ENCODE measurements at places on chromosomes 2 and 18.

DNA sequence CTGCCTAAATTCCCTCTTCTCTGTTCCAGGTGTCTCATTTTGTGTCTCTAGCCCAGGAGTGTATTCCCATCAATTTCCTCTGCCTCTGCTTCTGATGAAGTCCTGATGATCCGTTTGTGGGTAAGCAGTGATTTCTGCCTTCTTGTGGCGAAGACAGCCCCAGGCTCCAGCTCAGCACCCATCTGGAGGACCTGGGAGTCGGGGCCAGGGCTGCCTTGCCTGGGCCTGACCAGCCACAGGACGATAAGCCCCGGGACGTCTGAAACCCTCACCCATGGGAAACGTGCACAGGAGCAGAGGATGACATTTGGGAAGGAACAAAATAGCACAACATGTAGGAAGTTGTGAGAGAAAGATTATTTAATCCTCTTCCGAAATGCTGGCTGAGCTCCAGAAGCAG, 206.9 kb downstream of the FBXO15 start:
- DNase-seq = no peak

DNA sequence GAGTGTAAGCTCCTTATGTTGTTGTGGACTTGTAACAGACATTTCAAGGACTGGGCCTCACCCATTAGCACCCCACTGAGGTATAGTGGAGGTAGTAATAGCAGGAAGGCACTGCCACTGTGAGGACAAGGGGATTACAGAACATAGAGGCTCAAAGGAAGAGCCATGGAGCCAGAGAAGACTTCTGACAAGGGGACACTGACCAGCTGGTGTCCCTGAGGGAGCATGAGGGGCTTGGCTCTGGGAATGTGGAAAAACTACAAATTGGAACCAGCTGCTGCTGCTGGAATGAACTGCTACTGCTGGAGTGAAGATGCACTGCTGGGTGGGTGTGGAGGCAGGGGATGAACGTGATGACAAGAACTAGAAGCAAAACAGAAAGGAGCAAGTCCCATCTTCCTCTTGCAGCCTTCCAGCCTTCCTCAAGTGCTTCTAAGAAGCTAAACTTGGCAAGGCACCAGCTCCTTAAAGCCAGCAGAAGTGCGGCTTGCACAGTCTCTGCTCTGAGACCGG, 167.3 kb upstream of the NOSTRIN start:
- no peak for DNase-seq

DNA sequence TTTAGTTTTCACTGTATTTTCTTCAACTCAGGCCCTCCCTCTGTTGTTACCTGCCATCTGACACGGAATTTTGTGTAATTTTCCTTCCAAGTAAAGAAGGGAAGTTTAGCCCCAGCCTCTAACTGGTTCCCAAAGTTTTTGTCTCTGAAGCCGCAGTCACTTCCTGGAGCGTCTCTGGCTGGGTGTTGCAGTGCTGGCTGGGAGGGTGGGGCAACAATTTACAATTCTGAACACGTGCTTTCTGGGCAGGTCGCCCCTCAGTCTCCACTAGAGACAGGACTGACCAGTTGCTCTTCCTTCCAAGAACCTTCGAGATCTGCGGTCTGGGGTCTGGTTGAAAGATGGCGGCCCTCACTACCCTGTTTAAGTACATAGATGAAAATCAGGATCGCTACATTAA, 3.5 kb downstream of the CNDP2 start:
- DNase-seq = peak; percentile 52

GRCh38 chr2:51224790-51225189, 192.9 kb upstream of the NRXN1 start:
- DNase-seq = no peak

DNA sequence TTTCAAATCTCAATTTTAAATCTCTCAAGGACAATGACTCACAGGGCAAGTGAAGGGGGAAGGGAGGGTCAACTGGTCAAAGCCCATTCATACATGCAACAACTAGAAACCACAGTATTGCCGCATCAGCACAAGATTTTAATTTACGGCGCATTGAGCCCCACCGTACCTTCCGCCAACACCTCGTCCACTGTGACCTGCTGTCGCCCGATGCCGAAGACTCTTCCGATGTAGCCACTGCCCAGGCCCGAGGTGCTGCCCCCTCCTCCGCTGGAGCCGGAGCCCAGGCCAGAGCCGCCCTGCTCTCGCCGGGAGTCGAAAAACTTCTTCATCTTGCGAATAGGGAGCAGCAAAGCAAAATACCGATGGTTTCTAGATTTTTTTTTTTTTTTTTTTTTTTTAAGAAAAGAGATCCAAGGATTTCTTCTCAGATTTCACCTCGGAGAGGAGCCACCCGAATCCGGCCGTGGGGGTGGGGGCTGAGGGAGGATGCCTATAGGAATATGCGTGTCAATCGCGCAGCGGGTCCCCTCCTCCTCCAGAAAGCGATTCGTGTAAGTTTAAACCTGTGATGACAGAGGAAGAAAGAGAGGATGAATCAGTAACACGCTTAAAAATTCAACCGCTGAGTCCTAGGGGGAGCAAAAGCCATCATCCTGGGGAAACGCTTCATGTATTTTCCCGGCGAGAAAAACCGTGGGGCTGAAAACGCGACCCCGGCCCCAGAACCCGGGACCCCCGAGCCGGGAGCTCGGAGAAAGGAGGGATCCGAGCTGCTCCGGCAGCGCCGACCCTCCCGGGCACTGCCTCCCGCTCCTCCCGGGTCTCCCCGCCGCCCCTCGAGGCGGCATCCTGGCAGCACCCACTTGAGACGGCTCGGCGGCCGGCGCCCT, 584 bp downstream of the AAK1 start:
- peak; percentile 49 for DNase-seq

- no peak for DNase-seq
These were observed 456.0 kb downstream of the FBXO15 start for GRCh38 chr18:73691624-73692023.

DNA sequence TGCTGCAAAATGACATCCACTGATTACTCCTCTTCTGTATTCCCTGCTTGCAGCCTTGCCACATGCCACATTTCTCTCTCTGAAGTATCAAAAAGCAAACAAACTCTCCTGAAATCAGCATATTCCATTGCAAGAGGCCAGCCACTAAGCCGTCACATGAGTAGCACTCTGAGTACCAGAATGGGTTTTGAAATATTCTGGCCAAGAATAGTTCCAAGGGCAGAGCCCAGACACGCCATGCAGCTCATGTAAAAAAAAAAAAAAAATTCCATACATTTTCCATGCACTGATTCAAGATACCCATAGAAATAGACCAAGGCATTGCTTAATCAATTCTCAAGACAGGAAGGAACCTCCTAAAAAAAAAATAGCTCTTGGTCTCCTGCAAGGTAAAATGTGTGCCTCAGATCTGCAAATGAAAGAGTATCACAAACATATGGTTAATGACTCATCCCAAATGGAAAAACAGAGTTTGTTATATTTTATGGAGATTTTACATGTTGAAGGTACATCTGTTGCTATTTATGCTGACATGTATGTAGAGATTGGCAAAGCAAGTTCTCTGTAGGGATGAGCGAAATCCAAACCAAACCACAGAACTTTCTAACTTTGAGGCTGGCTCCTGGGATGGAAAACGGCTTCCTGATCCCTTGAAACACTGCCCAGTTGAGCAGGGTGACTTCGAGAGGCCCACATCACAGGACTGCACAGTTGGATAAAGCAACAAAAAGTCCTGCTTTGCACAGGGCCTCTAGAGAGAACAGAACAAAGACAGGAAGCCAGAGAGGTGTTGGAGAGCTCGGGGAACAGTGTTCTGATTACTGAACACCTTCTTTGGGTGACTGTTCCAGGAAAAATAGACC, 346.2 kb downstream of the ZNF521 start:
- DNase-seq = no peak

DNA sequence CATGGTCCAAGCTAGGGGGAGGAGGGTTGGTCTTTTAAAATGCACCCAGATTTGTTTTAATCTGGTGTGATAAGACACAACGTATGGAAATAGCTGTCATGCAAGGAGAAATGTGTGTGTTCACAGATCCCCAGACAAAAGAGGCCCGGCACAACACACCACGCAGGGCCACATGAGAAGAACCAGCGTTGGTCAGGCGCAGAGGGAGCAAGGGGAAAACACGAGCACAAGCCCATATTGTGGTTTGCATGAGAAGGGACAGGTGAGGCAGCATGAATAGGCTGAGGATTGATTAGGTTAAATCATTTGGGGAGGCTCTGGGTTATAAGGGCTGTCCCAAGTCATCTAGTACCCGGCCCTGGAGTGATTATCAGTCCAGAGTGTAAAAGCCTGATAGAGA, 272.5 kb upstream of the NCKAP5 start:
- no peak for DNase-seq

DNA sequence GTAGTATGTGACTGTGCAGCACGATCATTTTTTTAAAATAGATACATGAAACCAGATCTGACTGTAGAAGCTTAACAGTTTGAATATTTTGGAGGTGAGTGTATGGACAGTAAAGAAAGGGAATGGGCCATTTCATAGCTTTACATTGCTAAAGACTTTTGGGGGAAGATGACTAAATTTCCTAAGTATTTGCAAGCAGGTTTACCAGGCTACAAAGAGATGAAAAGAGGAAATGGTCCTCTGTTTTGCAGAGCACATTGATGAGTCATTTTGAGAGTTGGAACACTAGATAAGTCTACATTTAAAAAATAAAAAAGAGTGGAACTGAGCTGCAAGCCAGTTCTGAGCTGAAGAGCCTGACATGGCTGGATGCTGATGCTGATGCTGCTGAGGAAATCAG, 115.7 kb upstream of the LRATD1 start:
- DNase-seq = no peak

DNA sequence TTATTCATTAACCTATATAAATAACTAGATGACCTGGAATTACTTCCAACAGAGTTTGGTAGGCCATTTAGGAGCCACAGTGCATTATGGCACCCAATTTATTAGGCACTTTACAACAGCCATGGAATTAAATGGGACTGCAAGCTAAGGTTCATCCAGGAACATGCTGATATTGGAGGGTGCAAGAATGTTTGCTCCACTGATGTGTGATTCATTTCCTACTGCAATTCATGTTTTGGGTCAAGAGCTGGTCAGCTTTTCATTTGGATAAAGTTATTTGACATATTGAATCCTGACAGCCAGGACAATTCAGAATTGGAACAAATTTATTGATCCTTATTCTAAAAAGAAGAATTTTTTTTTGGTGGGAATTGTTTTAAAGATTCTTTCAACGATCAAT, 11.8 kb upstream of the LYPD1 start:
- DNase-seq = no peak

DNA sequence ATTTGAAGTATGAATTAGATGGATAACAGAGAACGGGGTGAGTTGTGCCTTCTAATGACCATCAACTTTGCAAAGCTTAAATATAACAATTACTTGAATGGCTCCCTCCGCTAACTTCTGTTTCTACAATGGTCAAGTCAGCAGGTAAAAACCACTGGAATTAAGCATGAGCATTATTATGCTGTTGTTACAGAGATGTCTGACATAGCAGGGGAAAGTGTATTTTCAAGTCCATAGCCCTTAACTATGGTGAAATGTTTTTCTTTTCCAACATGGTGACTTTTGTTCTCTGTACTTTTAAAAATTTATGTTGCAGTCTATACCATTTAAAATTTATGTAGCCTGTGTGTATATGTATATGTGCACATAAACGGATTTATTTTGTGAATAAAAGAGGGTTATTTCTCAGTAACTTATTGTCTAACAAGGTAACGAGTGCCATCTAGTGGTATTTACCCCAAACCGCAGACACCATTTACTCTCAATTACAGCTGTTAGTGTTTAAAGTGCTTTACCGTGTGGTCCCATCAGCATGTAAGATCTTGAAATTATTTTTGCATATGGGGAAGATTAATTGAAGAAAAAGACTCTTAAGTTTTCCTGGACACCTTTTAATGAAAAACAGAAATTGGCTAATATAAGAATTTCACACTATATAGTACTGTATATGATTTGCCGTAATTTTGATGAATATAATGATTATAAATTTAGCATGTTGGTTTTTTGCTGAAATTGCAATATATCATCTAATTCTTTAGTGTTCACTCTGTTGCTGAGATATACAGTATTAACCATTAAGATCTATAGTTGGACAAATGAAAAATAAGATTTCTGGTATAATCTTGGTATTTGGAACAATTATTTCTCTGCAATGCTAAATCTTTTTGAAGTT, 78.2 kb downstream of the UBE2E3 start:
- DNase-seq = peak; percentile 48

GRCh38 chr2:140998017-140998416, 1132.8 kb downstream of the LRP1B start:
- DNase-seq = no peak

DNA sequence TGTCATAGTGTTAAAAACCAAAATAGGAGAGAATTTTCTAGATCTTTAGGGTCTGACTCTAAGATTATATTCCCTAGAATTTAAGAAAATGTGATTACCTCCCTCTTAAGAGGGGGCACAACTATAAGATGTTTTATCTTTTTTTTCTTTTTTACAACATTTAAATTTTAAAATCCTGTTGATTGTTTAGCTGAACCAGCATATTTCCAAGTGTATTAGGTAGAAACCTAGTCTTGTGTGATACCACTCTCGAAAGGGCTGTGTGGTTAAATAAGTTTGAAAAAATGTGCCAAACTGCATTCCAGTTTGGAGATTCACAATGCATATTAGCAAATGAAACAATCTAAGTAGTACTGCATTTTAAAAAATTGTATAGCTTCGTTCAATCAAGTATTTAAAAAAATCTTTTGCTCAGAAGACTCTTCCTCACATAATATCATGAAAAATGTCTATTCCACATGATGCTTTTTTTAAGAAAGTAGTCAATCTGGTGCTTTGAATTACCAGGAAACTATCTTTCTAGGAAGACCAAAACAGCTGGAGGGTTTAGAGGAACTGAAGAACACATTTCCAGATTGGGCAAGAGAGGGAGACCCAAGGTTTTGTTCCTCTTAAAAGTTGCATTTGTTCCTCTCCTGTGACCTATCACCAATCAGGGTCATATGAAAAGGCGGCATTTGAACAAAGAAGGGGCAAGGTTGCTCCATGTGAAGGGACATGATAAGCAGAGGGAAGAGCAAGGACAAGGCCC, 98.8 kb downstream of the DPP4 start:
- DNase-seq = no peak

GRCh38 chr2:23482188-23482587, 97.2 kb downstream of the KLHL29 start:
- DNase-seq = no peak

GRCh38 chr2:1650085-1650872, 94.0 kb downstream of the PXDN start:
- no peak for DNase-seq

Data from CD4-positive, alpha-beta T cell treated with Interleukin-6 at 100 ng/mL for 8 hours (primary cell).